ENCODE measurements at places on chromosomes 7 and 10.

DNA sequence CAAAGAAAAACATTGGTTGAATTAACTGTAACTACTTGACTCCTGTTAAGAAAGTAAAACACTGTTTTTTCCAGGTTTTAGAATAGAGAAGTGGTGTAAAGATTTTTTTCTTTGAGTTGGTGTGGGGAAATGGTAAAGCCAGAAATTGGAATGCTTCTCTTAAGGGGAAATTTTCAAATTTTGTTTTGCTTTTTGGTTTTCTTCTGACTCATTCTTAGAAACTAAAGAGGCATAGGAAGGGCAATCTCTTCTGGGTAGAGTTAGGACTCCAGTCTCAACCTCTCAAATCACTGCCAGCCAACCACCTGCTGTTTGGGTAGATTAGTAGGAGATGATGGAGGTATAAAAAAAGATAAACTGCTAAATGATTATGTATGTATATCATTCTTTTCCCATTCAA, 47.7 kb upstream of the STRIP2 start:
- DNase-seq: no peak

DNA sequence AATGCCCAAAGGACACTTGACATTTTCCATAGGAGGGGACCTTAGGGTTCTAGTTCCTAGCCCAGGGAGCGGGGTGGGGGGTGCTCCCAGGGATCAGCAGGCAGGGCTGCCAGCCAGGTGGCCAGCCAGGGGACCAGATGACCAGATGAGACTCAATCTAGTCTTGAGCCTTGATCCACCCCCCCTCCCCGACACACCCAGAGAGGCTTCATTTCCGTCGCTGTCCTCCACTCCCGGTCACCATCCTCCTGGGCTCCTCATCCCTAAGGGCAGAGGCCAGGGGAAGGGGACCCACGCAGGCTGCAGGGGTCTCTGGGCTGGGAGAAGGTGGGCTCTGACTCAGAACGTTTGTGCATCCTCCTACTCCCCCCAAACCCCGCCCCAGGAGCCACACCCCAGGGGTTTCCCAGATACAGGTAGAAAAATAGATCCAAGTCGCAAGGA, 1.0 kb downstream of the STX1A start:
- DNase-seq: no peak

GRCh38 chr10:73117976-73118743, 7.9 kb downstream of the NUDT13 start:
- DNase-seq: peak; percentile 75

DNA sequence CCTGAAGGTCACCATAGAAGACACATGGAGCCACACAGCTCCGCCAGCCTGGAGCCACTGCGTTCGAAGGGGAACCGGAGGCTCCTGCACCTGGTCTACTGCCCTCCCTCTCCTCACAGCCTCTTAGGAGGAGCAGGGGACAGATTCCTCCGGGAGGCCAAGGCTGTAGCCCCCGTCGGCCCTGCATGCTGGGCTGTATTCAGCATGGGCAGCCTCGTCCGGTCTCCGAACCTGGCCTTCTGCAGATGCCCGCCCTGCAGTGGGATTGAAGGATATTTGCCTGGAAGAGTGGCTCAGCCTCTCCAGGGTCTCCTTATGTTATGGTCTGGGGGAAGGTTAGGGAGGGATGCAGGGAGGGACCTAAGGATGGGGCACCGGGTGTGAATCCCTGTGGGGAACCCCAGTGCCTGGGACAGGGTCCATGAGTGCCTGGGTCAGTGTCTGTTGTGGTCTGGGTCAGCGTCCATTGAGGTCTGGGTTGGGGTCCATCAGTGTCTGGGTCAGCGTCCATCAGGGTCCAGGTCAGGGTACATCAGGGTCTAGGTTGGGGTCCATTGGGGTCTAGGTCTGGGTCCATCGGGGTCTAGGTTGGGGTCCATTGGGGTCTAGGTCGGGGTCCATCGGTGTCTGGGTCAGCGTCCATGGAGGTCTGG, 13.0 kb upstream of the SCART1 start:
- no peak for DNase-seq

- DNase-seq: no peak
Observed at GRCh38 chr10:22379059-22379458, 33.8 kb downstream of the SPAG6 start.

DNA sequence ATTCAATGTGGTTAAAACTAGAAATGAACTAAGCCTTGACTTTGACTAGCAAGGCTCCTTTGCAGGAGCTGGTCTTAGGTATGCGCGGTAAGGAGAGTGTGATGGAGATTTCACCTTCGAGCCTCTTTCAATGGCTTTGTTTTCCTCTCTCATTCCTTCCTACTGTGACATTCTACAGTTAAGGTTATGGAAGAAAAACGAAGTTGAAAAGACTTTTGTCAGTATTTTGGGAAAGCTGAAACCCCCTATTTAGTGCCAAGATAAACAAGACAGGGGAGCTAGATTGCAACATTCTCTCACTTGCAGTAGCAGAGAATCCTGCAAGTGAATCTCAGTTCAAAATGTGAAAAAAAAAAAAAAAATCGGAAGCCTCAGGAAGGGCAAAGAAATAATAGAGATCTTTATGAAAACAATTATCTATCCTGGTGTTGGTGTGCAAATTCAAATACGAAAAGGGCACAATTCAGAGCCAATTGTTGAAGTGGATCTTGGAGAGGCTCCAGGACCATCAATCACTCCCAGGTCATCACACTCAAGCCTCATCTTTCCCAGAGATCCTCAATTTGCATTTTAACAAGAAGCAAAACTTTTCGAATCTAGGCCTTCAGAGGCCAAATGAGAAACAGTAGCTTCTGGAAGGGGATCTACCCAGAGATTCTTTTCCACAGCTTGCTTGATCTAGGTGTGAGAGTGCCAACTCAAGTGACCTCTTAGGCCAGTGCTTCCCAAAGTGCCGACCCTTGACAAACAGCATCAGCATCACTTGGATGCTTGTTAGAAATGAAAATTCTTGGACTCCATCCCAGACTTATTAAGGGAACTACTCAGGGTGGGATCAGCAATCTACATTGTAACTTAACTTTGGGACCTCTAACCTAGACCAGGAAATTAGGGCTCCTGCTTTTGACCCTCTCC, 163.8 kb downstream of the INHBA start:
- peak; percentile 36 for DNase-seq

DNA sequence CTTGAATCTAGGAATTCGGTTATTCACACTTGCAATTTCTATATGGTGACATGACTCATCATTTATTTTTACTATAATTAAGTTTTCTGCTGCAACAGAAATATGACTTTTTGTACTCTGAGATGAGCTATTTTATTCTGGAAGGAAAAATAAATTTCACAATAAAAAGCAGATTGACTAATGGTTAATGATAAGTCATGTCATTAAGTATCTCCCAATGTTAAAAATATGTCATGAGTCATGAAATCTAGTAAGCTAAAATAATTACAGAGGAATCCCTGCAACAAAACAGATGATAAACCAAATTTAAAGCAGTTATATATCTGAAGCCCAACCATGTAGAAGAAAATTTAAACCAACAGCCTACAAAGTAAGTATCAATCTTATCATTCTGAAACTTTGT, 149.2 kb downstream of the CACNA2D1 start:
- DNase-seq: peak; percentile 58

DNA sequence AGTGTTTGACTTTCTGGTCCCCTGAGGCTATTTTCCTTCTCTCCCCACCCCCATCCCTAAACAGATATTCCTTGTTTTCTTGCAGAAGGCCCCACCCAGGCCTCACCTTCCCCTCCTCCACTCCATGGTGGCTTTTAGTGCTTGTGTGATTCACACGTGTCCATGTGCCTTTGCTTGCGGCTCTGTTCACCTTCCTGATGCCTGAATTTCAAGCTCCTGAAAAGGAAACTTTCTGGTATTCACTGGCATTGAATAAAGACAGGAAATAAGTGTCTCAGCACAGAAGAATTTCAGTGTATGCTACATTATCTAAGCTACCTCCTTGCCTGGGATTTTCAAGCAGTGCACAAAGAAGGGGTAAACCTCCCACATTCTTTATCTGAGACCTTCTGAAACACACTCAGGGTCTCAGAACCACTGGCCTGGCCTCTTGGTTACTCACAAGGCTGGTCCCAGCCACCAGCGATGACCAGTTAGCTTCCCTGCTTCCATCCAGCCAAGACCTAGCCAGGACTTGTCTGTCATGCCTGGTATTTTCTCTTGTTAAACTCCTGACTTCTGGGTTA, 17.2 kb upstream of the UBE2H start:
- peak; percentile 87 for DNase-seq

DNA sequence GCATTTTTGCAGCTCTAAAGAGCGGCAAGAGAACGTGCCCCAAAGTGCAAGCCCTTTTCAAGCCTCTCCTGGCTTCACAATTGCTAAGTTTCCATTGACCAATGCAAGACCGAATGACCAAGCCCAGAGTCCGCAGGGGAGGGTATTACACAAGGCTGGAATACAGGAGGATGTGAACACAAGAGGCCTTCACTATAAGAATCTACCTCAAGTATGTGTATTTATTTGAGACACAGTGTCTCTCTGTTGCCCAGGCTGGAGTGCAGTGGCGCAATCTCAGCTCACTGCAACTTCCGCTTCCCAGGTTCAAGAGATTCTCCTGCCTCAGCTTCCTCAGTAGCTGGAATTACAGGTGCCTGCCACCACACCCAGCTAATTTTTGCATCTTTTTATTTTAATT, 22.2 kb upstream of the TPST1 start:
- DNase-seq: no peak

GRCh38 chr7:92244808-92245486, 767 bp downstream of the KRIT1 start:
- DNase-seq: peak; percentile 47

GRCh38 chr7:21377545-21377944, 50.3 kb upstream of the SP4 start:
- no peak for DNase-seq

DNA sequence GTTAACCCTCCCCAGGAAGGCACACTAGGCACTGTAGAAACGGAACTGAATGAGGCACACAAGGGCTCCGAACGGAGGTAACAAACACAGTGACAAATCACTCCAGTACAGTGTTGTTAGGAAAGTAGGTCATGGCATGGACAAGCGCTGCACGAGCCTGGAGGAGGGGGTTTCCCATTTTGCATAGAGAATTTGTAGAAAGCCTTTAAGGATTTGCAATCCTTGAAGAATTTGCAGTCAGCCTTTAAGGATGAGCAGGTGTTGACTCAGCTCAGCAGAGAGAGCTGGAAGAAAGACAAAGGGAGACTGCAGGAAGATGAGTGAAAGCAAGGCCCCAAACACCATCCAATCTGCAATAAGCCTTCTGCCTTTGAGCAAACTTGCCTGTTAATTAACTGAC, 51.1 kb upstream of the PPP1R3C start:
- peak; percentile 81 for DNase-seq

- DNase-seq: no peak
Observed at GRCh38 chr10:60952846-60953220, 8.8 kb upstream of the RHOBTB1 start.

DNA sequence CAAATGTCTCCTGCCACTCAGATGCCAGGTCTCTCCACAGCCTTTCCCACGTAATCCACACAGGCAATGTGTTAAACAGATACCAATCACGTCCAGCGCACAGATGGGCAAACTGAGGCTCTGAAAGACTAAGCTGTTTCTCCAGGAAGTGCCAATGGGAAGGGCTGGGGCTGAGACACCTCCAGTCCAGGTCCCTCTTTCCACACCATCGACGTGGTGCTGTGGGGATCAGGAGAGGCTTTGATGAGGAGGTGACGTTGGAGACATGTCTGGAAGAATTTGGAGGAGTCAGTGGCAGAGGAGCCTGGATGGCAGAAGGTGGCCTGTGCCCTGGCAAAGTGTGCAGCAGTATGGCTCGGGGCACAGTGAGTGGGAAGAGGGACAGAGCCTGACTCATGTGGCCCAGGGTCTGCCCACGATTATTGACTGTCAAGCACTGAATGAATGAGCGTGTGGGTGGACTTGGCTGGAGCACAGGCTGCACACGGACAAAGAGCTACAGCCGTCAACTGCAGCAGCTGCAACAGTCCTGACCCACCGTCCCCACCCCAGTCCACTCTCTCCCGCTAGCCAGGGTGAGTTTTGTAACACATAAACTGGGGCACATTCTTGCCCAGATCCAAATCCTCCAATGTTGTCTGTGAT, 40.8 kb upstream of the HSPA12A start:
- DNase-seq: no peak

DNA sequence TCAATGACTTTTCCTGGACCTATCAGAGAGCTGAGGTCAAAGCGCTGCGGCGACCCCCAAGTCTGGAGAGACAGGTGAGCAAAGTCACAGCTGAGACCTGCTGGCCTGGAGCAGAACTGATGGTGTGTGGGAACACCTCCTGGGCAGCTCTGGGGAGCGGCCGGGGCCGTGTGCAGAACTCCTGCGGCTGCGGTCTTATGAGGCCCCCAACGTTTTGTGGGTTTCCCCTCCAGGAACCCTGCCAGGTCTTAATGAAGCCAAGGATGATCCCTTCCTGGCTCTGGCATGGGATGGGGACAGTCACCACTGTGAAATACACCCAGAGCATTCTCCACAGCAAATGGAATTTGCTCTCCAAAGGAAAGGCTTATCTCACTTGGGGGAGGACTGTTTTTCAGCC, 26.1 kb downstream of the DPYSL4 start:
- no peak for DNase-seq

GRCh38 chr10:120630266-120630665, 173.2 kb downstream of the PLPP4 start:
- DNase-seq: no peak

- peak; percentile 71 for DNase-seq
Observed at GRCh38 chr7:41885078-41885477, 182.2 kb upstream of the INHBA start.

GRCh38 chr7:66183700-66184099, 21.4 kb upstream of the TPST1 start:
- DNase-seq: peak; percentile 86

DNA sequence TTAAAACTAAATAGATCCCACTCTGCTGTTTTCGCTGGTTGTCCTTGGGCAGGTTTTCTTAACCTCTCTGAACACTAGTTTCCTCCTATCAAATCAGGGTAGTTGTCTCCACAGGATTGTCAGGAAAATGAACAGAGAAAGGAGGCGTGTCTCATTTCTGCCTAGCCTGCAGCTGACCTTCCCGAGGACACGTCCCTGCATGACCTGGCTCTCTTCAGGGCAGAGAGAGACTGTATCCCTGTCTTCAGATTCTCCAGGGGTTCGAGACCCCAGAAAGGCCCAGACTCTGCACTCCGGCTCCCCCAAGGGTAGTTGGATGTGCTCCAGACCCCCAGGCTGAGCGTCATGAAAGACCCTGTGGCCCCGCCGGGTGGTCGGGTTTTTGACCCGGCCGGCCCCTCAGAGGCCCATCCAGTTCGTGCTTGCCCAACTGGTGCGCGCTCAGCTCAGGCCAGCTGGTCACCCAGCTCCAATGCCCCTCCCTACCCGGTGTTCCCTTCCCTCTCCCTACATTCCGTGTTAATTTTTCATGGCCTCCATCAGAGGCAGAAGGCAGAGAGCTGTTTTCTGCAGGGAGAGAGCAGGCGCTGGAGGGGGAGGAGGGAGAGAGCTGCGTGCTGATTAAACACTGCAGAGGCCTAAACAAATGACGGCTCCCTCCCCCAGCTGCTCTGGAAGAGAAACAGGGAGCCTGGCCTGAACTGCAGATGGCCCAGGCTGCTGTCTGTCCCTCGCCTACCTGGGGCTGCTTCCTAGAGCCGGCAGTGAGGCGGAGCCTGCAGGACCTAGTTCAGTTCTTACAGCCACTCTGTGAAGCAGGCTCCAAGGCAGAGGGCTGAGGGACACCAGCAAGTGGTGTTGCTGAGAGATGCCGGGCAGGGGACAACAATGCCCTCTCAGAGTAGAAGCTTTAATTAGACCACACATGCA, 86.2 kb upstream of the PPIF start:
- peak; percentile 45 for DNase-seq

Data from EH (cell line).